ENCODE measurements at places on chromosomes 6 and 20.

DNA sequence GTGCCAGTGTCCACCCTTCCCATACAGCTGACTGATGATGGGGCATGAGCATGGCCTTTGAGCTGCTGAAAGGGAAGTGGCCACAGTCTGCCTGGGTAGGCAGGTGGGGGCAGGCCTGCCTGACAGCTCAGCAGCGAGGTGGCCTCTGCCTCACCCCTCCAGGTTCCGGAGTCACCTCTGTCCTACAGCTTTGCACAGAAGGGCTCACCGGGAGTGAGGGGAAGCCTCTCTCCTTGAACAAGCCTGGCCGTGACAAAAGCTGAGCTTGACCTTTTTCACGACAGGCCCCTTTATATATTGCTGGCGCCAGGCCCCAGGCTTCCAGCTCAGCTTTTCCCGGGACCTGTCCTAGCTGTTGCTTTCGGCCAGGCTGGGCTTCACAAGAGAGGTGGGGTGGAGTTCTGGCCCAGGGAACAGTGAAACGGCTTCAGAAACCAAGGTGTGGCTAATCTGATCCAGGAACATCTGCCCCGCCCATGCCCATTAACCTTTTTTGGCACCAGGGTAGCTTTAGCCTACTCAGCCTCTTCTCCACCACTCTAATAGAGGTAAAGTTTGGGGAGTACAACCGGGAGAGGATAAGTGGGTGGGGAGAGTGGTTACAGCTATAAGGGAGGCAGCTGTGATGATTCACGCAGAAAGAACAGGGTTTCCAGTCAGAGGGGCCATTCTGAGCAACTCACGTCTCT, 42.9 kb downstream of the C6orf132 start:
- DNase-seq, result no peak

GRCh38 chr6:47714802-47715201, 16.4 kb downstream of the ADGRF4 start:
- DNase-seq, result no peak

- DNase-seq, result no peak
These were observed 160.1 kb downstream of the SCP2D1 start for GRCh38 chr20:18973529-18974173.

DNA sequence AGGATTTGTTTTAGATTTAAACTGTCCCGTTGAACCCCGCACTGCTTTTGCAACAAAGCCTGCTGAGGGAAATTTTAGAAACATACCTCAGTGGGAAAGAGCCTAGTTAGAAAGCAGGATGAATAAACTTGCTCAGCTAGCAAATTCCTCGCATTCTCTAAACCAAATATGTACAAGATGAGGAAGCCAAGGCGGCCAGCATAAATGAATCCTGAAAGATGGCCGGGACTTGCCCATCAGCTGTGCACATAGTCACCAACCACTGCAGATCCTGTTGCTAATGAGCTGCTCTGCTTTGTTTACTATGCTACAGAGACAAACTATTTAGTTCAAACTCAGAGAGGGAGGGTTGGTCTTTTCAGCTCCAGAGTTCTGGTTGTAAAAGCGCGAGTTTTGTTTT, 49.0 kb downstream of the TMEM170B start:
- DNase-seq, result no peak

- DNase-seq, result no peak
These were observed 207.4 kb downstream of the DLL1 start for GRCh38 chr6:170083236-170084051.

- no peak for DNase-seq
These were observed 17.1 kb downstream of the REPS1 start for GRCh38 chr6:138970856-138971425.
